ENCODE measurements at places on chromosomes 2 and 18.

DNA sequence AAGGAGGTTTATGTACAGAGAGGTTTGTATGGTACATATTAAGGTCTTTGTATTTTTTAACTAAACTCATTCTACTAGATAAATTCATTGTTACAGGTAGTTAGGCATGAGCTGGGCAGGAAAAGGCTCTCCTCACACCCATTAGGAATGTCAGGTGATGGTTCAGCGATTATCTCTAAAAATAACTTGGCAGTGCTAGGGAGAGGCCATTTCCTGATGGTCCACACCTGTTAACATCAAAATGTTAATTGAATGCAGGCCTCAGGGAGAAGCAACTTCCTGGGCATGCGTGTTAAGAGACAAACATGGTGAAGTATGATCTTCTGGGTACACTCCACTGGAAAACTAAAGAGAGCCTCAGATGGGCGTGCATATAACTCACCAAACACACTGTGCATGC, 73.6 kb downstream of the ARL6IP6 start:
- DNase-seq = no peak

DNA sequence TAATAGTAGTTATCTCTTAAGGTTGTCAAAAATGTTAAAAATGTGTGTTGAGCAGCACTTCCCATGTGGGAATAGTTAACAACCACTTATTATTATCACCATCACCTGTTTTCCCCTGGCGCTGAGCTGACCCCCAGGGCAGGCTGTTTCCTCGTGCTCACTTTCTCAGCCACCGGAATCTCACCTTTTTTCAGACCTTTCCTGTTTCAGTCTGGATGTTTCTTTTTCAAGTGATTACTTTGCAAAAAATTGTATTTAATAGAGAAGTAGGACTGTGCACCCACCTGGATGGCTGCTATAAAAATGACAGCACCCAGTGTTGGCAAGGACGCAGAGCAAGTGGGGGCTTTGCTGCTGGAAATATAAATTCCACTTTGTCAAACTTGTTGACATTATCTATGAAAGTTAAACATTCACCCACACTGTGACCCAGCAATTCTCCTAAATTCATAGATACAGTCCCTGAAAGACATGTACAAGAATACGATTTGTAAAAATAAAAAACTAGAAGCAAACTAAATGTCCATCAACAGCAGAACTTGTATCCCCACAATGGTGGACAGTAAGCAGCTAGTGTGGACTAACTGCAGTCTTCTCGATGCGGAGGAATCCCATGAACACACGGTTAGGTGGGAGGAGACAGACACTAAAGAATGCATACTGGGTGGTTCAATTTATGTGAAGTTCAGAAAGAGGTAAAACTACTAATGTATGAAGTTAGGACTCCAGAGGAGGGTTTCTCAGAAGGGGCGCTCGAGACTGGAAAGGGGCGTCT, 66.5 kb downstream of the SOWAHC start:
- no peak for DNase-seq

DNA sequence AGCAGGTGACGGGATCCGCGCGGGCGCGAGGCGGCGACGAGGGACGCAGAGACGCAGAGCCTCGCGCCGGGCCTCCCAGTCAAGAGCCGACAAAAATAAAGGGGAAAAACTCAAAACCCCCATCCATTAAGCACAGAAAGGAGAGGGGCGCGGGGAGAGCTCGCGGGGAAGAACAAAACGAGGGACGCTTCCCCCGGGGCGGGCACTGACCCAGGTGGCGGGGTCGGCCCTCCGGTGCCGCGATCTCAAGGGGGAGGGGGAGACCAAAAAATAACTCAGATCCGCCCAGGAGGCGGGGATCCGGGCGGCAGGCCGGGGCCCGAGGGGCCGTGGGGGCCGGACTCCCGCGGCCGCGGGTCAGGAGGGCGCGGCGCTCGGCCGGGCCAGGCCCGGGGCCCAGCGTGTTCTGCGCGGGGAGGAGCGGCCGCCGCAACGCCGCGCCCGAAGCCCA, 597 bp downstream of the RNF103 start:
- DNase-seq = peak; percentile 39

DNA sequence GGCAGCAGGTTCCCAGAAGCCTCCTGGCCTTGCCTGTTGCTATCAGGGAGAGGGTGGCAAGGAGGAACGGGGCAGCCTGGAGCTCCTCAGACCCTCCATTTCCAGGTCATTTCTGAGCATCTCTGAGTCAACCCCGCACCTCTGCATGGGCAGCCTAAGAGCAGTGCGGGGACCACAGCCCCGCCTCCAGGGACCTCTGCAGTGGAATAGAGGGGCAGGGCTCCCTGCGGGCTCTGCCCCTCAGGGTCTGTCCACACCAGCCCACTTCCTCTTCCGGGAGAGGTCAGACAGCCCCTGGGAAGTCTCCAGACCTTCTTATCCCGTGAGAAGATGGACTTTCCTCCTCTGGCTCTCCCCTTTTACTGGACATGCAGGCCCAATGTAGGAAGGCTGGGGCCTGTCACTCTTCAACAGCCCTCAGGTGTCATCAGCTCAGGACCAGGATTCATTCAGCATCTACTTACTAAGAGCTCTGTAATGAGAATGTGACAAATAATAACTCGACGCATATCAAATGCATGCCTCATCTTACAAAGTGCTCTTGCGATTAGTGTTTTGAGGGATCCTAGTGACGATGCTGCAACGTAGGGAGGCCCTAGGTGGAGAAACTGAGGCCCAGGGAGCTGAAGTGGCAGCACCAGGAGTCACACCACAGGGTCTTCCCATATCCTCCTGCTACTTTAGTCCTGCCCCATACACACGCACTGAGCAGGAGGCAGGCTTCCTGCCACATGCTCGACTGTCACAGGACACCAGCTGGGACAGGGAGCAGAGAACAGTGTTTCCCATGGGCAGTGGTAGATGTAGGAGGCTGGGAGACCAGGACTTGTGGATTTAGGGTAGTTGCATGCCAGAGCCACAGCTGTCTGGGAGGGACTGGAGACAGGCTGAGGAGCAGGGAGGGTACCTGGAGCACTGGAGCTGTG, 28.0 kb downstream of the SH2D6 start:
- DNase-seq = no peak

DNA sequence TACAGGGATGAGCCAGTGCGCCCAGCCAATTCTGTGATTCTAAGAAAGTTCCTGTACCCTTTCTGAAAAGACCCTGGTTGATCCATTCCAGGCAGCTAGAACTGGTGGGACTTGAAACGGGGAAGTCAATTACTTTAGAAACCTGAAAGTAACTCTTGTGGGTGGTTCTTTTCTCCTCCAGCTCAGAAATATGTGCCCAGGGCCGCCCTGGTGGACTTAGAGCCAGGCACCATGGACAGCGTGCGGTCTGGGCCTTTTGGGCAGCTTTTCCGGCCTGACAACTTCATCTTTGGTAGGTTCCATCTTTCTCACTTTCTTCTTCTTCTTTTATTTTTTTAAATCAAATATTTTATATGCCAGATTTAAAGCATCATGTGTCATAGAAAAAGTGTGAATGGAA, 2.7 kb downstream of the TUBB6 start:
- DNase-seq = no peak

GRCh38 chr2:128475427-128476211, 157.0 kb upstream of the HS6ST1 start:
- no peak for DNase-seq
